ENCODE measurements at places on chromosomes 5 and 9.

GRCh38 chr5:145598184-145598583 is 237.0 kb downstream of the PRELID2 start:
- DNase-seq, result no peak

GRCh38 chr9:128910906-128911305 is 9.9 kb upstream of the PHYHD1 start:
- no peak for DNase-seq

DNA sequence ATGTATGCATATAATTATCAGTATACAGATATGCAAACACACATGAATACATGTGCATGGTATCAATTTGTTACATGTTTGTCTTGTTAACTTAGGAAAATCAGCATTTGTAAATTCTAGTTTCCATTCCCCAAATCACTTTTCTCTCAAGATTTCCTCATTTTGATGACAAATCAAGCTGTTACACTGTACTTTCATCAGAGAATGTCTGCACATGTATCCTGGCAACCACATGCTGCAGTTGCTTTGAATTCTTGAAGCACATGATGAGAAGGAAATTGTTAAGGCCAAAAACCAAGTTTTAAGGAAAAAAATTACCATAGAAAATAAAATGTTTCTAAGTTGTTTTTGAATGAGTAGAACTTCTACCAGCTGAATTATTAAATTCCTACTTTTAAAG is 1834.5 kb downstream of the EFNA5 start:
- no peak for DNase-seq

- DNase-seq, result no peak
These were observed 340.3 kb upstream of the CD180 start for GRCh38 chr5:67536866-67537265.

DNA sequence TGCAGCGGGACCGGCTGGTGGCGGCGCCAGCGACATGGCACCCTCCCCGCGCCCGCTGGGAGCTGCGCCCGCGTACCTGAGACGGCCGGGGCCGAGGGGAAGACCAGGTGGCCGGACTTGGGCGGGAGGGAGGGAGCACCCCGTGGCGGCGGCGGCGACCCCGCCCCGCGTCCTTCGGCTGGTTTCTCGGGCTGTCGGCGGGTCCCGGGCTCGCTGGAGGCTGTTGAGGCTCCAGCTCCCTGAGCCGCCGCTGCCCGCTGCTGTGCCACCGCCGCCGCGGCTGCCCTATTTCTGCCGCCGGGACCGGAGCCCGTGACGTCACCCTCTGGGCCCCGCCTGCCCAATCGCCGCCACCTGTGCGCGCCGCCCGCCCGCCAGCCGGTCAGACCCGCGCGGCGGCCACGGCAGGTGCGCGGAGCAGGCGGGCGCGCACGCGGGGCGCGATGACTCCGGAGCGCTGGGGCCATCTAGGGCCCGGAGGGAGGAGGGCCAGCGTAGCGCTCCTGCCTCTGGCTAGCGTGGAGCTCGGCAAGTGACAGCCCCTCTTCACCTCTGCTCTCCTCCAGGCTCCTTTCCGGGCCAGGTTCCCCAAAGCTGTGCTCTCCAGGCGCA is at the start of gene FSTL4:
Gene FSTL4, minus strand, starts transcription at position 293 of the 612 bp plus-strand sequence.
- no peak for DNase-seq

- DNase-seq, result no peak
These were observed 40.6 kb downstream of the SH3PXD2B start for GRCh38 chr5:172413601-172414171.

DNA sequence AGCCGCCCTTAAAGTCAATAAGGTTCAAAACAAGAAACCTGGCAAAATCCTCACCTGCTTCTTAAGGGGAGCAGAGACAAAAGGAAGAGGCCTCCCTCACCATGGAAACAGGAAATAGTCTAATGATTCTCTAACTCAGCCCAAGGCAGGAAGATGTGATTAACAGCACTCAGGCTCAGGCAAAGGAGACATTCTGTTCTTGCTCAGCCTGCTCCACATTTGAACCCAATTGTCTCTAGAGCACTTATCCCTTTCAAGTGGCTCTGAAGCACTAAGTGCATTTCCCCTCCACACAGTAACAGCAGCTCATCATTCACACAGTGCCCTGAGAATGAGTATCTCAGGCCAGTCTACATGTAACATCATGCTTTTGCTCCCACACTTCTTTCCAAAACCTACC is 72.3 kb downstream of the NIPSNAP3B start:
- DNase-seq, result no peak

DNA sequence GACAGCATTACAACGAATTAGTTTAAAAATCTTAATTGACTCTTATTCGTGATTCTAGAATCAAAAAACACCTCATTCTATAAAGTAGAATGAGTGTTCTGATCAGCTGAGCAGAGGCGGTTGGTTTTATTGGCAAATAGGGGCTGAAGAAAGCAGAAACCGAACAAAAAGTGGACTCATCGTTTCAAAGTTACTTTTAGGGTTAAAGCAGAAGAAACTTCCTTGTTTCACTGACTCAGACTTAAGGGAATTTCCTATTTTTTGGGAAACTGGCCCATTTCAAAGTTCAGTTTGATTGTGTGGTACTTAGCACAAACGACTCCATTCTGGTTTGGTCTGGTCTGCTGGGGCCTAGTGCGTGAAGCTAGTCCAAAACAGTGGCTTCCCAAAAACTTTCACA is 862 bp upstream of the NDUFB6 start:
- no peak for DNase-seq

GRCh38 chr5:94025788-94026473 is 284.5 kb upstream of the POU5F2 start:
- DNase-seq, result no peak

- no peak for DNase-seq
These were observed 139.6 kb downstream of the ARSB start for GRCh38 chr5:78845470-78845869.

- no peak for DNase-seq
These were observed 38.7 kb upstream of the SH3PXD2B start for GRCh38 chr5:172493002-172493401.

GRCh38 chr9:19114680-19115270 is 12.1 kb upstream of the HAUS6 start:
- DNase-seq, result no peak

DNA sequence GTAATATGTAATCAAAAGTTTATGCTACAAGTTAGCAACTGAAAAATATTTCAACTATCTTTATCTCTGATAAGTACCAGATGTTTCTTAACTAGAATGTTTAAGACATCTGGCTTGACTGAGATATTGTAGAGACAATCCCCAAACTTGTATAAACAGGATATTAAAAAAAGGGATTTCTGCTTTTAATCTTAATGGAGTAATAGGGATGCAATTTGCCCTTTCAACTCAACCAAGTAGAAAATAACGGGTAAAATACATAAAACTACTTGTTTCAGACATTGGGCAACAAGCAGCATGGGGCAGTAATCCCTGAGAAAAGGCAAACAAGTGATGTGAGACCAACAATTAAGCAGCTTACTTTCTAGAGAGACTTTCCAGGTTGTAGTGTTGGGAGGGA is 9.4 kb upstream of the ADAMTS12 start:
- no peak for DNase-seq

GRCh38 chr5:37071487-37071886 is 177.7 kb downstream of the CPLANE1 start:
- DNase-seq, result no peak

Measured in ovary (tissue), 10 donors.